ENCODE measurements at places on chromosomes 12 and 14.
A peak's percentile ranks its signal among the peaks of the same experiment; 100 is the strongest.

- H3K27me3 ChIP-seq = no peaks in the 10 kb centered on the region
- no peaks in the 10 kb centered on the region for H3K36me3 ChIP-seq
- no peaks in the 10 kb centered on the region for H3K4me1 ChIP-seq
- no peak for DNase-seq
- H3K27ac ChIP-seq = no peak overlapping the region
Measured at GRCh38 chr12:107365703-107366102, 272.4 kb upstream of the CRY1 start.

DNA sequence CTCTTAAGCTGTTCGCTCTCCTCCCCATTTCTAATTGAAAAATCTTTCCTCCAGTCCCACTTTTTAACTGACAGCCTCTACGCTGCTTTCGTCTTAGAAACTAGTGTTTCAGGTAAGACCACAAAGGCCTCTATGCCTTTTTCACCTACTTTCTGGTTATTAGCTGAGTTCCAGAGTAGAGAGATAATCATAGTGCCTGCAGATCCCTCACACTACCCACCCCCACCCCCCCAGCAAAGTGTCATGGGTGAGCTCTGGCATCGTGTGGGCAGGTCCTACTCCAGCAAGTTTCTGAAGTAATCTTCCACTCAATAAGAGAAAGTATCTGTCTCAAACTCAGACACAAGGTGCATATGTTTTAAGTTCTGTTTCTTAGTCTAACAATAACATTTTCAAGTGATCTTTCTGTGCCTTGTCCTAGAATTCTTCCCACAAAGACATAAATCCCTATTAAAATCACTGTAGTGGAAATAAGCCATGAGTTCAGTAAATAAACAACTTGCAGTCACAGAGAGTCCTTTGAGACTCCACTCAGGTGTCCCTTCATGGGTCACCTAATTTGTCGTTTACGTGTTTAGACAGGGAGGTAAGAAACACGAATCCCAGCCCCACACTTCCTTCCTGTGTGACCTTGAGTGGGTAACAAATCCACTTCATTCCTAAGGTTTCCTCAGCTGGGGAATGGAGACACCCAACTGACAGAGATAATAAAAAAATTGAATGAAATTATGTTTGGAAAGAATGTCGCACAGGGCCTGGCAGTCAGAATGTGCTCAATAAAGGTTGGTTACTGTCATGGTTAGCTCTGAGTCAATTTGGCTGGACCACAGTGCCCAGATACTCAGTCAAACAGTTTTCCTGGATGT, 228.9 kb upstream of the CAND1 start:
- H3K27me3 ChIP-seq = no peaks in the 10 kb centered on the region
- no peaks in the 10 kb centered on the region for H3K4me1 ChIP-seq
- H3K4me3 ChIP-seq = no peak overlapping the region

GRCh38 chr14:80933282-80933681, 8.3 kb downstream of the CEP128 start:
- DNase-seq = no peak
- H3K4me3 ChIP-seq = no peak overlapping the region
- H3K27me3 ChIP-seq = no peaks in the 10 kb centered on the region
- no peak overlapping the region for H3K27ac ChIP-seq
- H3K36me3 ChIP-seq = no peaks in the 10 kb centered on the region

- H3K27ac ChIP-seq = no peak overlapping the region
- DNase-seq = no peak
- H3K4me1 ChIP-seq = no peaks in the 10 kb centered on the region
- no peaks in the 10 kb centered on the region for H3K36me3 ChIP-seq
Measured at GRCh38 chr14:61211476-61212255, 69.5 kb downstream of the TMEM30B start.

DNA sequence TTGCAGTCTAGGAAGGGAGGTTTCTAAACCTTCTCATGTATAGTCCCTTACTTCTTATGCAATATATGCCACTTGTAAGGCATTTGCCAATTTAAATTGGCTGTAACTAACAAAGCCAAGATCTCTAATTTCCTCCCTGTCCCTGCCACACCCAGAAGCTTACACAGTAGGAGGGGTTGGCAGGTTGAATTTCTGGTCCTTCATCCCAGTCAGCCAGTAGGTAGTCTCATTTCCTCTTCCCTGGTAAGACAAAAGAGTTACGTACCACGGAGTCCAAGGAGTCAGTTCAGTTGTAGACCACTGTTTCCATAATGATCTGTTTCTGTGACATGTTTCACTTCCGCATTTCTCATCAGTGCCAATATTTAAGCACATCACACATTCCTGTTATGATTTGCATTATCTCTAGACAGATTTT, 47.0 kb upstream of the PLBD1 start:
- no peaks in the 10 kb centered on the region for H3K4me1 ChIP-seq
- no peak overlapping the region for H3K27ac ChIP-seq
- no peak for DNase-seq
- H3K27me3 ChIP-seq = no peaks in the 10 kb centered on the region
- no peak overlapping the region for H3K4me3 ChIP-seq
- no peaks in the 10 kb centered on the region for H3K36me3 ChIP-seq

GRCh38 chr12:123761841-123762714, at the start of gene DNAH10:
Gene DNAH10, plus strand, starts transcription at chr12:123762301. Its CDS starts 36 bp downstream, at chr12:123762337.
- no peak within 1 kb of the TSS for H3K27ac ChIP-seq
- DNase-seq = peak; percentile 38
- H3K4me1 ChIP-seq = no peaks in the 10 kb centered on the region
- H3K27me3 ChIP-seq = no peaks in the 10 kb centered on the region

GRCh38 chr14:94844593-94845152, 74.8 kb upstream of the GSC start:
- no peaks in the 10 kb centered on the region for H3K36me3 ChIP-seq
- H3K4me1 ChIP-seq = no peaks in the 10 kb centered on the region
- no peak overlapping the region for H3K4me3 ChIP-seq
- H3K27ac ChIP-seq = no peak overlapping the region
- no peaks in the 10 kb centered on the region for H3K27me3 ChIP-seq

DNA sequence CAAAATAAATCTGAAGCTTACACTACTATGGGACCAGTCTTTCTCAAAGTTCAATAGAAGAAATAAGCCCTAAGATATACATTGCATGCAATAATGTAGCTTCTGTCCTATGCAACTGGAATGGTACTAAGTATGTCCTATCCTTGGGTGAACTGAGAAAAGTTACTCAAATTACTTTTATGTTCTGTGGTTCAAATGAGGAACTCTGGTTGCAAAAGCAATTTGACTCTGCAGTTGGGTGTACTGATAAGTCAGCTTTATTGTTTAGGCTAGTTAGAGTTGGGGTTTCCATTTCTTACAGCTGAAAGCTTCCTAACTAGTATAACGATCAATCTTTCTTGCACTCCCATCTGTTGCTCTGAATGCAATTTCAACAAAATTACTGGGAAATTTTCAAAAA, 29.2 kb downstream of the GPR135 start:
- no peaks in the 10 kb centered on the region for H3K36me3 ChIP-seq
- H3K27ac ChIP-seq = no peak overlapping the region
- H3K4me3 ChIP-seq = no peak overlapping the region
- H3K4me1 ChIP-seq = no peaks in the 10 kb centered on the region
- no peak for DNase-seq

GRCh38 chr14:81855007-81855406, 321.4 kb upstream of the SEL1L start:
- H3K36me3 ChIP-seq = no peaks in the 10 kb centered on the region
- H3K27ac ChIP-seq = no peak overlapping the region
- DNase-seq = no peak
- H3K27me3 ChIP-seq = no peaks in the 10 kb centered on the region
- H3K4me3 ChIP-seq = no peak overlapping the region

DNA sequence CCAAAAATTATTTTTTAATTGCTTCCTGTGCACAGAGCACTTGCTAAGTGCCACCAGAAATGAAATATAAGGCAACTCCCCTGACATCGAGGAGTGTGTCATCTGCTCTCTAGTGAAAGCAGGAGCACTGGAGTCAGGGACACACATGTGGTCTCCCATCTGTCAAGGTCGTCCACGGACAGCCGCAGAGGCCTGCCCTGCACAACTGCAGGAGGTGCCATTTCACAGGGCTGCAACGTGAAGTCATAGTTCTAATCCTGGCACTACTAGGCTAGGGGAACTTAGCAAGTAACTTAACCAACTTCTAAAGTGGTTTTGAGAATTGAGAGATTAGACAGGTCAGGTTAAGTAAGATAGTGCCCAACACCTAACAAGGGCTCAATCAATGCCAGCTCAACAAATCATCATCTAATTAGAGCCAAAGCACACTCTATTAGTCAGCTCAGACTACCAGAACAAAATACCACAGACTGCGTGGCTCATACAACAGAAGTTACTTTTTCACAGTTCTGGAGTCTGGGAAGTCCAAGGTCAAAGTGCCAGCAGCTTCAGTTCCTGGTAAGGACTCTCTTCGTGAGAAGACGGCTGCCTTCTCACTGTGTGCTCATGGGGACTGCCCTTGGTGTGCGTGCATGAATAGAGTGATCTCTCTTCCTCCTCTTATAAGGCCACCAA, 30.7 kb downstream of the FOXN3 start:
- H3K4me3 ChIP-seq = no peak overlapping the region
- H3K4me1 ChIP-seq = peaks cover 23% of the 10 kb centered on the region
- H3K27me3 ChIP-seq = no peaks in the 10 kb centered on the region
- DNase-seq = peak; percentile 31
- peak overlapping the region; percentile 67 for H3K27ac ChIP-seq

- H3K4me1 ChIP-seq = peaks cover 1% of the 10 kb centered on the region
- DNase-seq = no peak
- no peaks in the 10 kb centered on the region for H3K36me3 ChIP-seq
- no peak overlapping the region for H3K27ac ChIP-seq
- H3K4me3 ChIP-seq = no peak overlapping the region
Measured at GRCh38 chr14:70838076-70838475, 28.8 kb upstream of the MAP3K9 start.

DNA sequence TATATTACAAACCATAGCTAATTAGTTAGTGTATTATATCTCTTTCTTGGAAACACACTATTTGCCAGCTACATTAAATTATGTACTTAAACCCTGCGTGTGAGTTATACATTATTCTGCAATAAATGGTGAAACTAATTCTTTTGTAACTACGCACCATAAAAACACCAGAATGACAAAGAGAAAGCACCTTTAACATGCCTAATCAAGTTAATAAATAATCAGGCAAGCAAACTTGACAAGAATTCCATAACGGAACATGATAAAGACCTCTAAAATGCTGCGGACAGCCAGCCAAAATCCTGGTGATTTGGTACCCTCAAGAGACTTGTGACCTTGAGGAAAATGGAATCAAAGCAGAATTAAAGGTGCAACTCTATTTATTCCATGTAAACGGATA, 375.3 kb upstream of the KITLG start:
- no peaks in the 10 kb centered on the region for H3K4me1 ChIP-seq
- no peak overlapping the region for H3K4me3 ChIP-seq
- DNase-seq = no peak
- no peaks in the 10 kb centered on the region for H3K27me3 ChIP-seq
- no peak overlapping the region for H3K27ac ChIP-seq
- no peaks in the 10 kb centered on the region for H3K36me3 ChIP-seq

DNA sequence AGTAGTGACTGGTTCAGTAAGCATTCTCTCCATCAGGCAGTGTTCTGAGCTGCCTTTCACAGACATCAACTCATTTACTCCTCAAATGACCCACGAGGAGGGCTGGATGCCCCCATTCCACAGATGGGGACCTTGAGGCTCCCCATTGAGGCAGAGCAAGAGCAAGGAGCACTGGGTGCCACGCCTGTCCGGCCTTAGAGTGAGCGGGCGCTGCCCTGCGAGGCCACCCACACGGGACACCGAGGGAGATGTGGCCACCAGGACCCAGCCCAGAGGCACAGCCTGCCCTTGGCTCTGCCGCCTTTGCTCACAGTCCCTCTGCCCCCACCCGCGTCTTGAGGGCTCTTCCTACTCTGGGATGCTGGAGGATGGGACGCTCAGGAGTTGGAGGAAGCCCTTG, 3.0 kb downstream of the FBRSL1 start:
- no peak overlapping the region for H3K27ac ChIP-seq
- DNase-seq = no peak
- peaks cover 44% of the 10 kb centered on the region for H3K4me1 ChIP-seq
- H3K27me3 ChIP-seq = no peaks in the 10 kb centered on the region
- H3K4me3 ChIP-seq = no peak overlapping the region

DNA sequence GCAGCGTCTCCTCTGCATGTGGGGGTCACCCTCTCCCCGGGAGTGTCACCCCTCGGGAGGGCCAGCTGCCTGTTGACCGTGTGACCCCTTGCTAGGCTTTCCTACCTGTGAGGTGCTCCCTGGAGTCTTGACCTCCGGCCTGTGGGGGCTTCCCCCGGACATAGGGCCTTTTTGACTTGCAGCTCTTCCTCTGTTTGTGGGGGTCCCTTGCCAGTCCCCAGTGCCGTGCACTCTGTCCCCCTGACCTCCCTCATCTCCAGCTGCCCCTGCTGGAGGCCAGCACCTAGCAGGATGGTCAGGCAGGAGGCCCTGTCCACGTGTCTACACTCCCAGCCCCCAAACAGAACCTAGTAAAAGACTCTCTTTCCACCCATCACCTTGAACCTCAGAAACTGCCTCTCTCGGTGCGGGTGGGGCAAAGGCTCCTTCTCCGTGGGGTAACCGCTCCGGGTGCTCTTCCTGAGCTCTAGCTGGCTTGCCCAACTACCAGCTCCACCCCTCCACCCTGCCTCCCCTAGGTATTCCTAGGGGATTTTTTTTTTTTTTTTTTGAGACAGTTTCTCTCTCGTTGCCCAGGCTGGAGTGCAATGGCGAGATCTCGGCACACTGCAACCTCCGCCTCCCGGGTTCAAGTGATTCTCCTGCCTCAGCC, 810 bp downstream of the AACS start:
- peaks cover 2% of the 10 kb centered on the region for H3K4me1 ChIP-seq
- H3K36me3 ChIP-seq = no peaks in the 10 kb centered on the region
- DNase-seq = no peak
- peak overlapping the region; percentile 70 for H3K4me3 ChIP-seq

- H3K4me3 ChIP-seq = no peak overlapping the region
- DNase-seq = no peak
- no peak overlapping the region for H3K27ac ChIP-seq
- H3K36me3 ChIP-seq = no peaks in the 10 kb centered on the region
Measured at GRCh38 chr12:128864516-128865186, 11.4 kb downstream of the GLT1D1 start.

DNA sequence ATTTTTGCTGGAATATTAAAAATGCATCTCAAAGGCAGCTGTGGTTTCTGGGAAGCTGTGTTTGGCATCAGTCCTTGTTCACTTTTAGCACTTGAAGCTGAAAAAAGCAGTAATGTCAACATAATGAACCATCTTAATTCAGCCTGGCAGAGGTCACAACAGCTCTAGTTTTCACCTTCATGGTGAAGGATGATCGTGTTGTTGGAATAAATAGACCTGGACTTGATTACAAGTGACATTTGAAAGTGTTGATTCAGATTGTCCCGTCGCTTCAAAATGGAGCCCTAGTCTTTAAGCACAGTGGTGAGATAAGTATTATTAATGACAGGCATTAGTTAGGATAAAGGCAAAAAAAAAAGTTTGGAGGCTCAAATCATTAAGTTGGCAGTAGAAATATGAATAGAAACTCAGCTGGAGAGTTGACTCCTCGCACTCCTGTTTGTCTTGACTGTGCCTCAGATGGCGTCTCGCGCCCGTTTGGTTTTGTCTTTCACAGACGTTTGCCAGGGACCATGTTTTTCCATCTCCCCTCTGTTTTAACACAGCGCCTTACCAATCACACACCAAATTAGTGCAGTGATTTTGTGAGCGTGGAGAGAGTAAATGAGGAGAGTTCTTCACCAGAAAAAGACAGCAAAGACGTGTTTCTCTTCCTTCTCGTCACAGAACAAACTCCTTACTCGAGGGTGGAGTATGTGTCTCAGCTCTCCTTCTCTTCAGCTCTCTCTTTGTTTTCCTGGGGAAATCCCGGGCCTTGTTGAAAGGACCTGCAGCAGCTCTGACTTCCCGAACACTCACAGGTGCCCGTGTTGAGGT, 53.4 kb upstream of the MMP17 start:
- no peak overlapping the region for H3K27ac ChIP-seq
- DNase-seq = no peak
- H3K27me3 ChIP-seq = no peaks in the 10 kb centered on the region
- H3K4me1 ChIP-seq = no peaks in the 10 kb centered on the region
